ENCODE measurements at places on chromosomes 5 and 9.

- no peak for DNase-seq
These were observed 157.1 kb downstream of the SLCO4C1 start for GRCh38 chr5:102139029-102139428.

DNA sequence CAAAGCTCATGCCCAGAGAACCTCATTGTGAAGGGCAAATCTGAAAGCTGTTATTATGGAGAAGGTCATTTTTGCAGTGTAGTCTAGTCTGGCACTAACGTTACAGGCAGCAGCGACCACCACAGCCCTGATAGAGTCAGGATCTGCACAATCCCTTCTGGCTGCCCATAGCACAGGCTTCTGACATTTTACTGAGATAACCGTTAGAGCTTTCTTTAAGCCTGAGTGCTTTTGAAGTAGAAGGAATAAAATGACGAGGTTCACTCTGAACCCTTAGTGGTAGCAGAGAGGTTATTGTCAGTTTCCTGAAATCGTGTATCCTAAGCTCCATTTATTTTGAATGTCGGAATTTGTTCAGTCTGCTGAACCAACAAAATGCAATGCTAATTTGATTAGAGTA lies 505.1 kb downstream of the CDH12 start:
- DNase-seq = no peak

GRCh38 chr9:130541533-130541932 lies 37.8 kb upstream of the FUBP3 start:
- DNase-seq = no peak

DNA sequence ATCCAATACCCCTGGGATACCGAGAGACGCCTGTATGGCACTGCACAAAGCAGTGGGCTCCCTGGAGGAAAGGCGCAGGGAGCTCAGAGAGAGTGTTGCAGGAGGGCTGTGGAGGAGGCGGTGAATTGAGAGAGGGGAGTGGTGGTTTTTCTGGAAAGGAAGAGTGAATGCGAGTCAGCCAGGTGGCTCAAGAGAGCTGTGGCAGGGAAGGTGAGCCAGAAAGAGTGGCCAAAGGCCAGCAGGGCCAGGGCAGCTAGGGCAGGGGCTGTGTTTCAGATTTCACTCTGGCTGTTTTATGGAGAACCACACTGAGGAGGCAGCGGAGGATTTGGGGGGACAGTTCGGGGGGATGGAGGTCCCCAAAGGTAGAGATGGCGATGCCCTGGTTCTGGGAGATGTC lies 13.0 kb upstream of the DAB2IP start:
- no peak for DNase-seq

- no peak for DNase-seq
These were observed 485.7 kb upstream of the TUSC1 start for GRCh38 chr9:26163931-26164330.

DNA sequence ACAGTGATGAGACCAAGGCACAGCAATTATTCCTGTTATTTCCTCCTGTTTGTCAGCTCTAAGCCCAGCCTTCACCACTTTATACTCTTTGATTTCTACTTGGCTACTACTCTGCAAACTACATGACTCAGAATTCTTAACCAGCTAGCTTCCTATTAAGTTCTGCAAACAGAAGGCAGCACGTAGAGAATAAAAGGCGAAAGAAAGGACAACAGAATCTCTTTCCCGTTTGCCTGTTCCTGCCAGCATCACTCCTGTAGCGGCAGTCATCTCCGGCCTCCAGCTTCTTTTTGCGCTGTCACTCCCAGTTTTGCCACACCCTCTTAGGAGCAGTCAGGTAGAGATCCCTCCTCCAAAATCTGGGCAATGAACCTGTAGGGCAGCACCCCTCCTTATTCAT lies 29.9 kb downstream of the DPYSL3 start:
- no peak for DNase-seq

DNA sequence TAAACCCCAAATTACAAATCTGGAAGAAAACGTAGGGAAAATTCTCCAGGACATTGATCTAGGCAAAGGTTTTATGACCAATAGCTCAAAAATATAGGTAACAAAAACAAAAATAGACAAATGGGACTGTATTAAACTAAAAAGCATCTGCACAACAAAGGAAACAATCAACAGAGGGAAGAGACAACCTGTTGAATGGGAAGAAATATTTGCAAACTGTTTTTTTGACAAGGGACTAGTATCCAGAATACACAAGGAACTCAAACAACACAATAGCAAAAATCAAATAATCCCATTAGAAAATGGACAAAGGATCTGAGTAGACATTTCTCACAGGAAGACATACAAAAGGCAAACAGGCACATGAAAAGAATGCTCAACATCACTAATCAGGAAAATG lies 386.3 kb downstream of the ENC1 start:
- no peak for DNase-seq

DNA sequence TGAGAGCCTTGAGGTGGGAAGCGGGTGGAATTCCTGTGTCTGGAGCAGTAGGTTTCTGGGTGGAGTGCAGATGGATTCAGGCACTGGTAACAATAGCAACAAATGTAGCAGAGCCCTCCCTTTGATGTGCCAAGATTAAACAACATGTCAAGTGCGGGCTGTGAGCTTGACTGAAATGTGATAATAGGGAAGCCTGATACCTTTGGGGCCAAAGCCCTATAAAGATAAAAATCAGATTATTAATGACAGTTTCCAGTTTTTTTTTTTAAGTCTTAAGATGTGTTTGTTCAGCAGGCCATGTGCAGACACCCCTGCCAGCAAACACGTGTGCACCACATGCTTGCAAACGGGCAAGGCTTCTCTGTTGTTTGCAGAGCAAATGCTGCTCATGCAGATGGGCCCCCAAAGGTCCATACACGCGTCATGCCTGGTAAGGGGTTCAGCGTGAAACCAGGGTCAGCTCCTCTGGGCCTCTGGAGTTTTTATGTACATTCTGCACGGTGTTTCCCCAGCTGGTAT lies 193.2 kb downstream of the GADD45G start:
- no peak for DNase-seq
